Jurkat, Clone E6-1 (cell line): ENCODE measurements at places on chromosomes 11 and 22.

DNA sequence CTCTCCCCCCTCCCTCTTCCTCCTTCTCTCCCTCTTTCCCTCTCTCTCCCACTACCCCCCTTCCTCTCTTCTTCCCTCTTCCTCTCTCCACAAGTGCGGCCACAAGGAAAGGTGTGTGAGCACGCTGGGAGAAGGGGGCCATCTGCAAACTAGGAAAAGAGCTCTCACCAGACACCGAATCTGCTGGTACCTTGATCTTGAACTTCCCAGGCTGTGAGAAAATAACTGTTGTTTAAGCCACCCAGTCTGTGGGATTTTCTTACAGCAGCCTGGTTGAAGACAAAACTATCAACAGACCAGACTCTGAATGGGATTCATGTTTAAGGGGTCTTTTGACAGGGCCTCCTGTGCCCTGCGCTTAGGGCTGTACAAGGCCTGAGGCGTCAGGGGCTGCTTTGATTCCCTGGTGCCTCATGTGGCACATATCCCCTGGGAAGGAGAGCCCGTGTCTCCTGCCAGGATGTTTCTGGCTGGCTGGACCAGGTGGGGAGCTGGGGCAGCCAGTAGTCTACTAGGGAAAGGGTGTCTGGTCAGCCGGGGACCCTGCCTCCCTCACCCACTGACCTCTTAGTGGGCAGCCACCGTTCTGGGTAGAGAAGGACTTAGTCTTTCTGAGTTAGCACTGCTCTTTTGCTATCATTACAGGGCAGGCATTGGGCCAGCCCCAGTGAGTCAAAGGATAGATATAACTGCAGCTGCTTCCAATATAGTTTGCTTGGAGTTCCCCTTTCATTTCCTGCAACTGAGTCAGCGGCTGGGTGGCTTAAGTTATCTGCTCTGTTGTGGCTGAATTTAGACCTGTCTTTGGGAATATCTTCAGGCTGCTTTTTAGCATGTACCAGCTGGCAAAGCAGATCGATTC lies 6.2 kb downstream of the PANX1 start:
- DNase-seq = no peak

DNA sequence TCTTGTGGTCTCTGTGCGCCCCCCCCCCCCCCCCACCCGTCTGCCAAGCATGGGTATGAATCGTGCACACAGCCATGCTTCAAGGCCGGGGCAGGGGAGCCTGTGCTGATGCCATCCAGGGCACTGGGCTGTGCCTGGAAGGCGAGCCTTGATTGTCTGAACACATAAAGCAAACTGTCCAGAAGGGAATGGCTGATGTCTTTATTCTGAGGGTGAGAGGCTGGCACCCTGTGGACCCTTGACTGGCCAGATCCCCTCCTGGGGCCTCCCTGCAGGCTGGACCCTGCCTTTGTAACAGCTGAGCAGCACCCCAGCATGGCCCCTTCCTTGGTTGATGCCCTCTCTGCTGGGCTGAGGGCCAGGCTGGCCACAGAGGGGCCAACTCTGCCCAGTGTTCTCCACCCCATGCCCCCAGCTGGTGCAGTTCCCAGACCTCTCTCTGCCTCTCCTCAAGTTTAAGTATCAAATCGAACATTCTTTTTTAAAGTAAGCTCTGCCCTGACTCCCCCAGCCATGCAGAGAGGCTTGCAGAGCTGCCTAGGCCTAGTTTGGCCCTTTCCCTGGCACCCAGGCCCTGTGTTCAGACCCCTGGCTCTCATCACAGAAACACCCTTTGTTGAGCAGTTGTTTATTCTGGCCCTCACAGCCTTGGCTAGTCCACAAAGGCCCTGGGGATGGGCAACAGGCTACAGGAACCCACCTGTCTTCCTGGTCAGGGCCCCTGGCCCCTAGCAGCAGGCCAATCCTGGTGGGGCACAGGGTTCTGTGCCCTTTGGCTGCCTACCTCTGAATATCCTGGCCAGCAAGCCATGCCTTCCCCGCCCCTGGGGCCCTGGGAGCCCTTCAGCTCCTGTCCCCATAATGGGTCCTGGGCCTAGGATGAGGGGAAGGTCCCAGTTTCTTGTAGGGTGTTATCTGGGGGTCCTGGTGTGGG lies 3.9 kb upstream of the RANBP1 start:
- DNase-seq = no peak

DNA sequence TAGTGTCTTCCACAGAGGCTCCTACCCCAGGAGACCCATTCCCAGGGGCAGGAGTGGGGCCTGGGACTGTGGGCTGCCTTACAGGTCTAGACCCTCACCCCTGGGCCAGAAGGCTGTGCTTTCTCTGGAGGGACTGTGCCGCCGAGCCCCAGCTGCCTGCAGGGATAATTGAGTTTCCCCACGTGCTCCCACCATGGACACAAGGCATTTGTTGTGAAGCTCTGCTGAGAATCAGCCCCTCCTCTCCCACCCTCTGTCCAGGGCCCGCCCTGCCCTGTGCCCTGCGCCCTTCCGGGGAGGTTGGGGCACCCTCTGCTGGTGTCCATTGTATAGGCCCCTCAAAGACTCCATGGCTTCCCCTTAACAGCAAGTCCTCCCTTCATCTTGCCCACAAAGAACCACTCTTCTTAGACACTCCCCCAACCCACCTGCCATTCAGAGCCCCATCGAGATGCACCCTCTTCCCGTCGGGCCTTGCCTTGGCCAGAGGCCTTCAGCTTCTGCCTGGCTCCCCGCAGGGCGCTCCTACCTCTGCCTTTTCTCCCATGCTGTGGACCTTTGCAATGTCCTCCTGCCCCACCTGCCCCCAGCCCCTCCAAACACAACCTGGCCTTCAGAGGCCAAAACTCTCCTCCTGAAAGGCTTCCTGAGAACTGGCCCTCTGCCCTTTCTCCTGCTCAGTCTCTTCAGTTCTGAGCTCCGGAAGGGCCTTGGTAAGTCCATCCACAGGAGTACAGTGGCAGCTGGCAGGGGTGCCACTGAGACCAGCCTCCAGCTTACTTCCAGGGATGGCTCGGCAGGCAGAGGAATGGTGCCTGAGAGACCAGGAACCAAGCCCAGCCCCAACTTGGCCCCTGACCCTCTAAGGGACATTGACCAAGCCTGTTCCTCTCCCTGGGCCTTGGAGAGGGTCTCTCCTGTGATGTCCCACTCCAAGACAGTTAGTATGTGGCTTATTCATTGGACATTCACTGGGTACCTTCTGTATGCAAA lies 22.4 kb downstream of the DUSP8 start:
- DNase-seq = no peak

DNA sequence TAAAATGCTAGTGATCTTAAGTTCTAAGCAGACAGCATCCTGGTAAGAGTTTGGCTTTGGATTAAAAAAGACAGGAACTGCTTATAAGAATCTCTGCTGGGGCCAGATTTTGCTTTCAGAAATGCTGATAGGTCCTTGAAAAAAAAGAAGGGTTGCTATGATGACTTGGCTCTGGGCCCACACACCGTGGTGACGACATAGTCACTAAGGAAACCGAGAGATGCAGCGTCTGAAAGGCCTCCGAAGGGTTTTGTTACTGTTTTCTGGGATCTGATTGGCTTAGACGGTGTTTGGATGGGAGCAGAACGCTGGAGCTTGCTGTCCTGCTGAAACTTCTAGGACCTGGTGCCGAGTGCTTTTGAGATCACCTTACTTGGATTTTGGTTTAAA lies 8.4 kb downstream of the FAM118A start:
- DNase-seq = peak; percentile 83

- DNase-seq = no peak
Observed at GRCh38 chr11:77154381-77155081, 26.5 kb downstream of the MYO7A start.

DNA sequence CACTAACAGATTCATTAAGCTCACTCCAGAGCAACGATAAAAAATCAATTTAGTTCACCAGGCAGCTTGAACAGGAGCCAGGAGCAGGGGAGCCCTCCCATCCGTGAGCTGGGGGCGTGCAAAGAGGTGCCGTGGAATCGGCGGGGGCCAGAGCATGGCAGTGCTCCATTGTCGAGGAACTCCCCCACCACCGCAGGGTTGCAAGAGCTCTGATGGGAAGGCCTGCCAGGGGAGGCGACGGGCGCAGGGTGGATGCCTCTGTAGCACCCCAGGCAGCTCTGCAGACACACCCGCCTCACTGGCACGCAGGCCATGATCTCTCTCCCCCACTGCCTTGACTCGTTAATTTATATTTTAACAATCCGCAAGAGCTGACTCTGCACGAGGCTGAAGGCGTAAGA lies 433.2 kb downstream of the MIAT start:
- no peak for DNase-seq

DNA sequence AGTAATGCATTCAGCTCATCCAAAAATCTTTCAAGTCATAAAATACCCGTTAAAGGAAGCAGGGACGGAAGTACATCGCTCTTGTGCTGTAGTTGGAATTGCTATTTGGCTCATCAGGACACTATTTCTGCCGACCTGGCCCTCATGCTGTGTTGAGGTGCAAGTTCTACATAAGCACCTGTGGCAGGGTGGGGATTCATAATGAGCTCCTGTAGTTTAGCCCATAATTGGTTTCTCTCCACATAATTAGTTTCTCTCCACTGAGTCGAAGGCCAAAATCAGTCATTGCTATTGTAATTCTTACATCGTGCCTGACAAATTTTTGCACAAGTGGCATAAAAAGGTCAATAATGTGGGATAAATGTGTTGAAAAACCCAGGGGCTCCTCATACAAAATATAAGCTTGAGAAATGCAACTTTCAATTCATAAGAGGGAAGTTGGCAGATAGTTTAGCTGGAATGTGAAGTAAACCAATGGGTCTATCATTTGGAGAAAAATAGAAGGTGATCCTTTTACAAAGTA lies 14.9 kb upstream of the ISX start:
- DNase-seq = no peak

- peak; percentile 9 for DNase-seq
Observed at GRCh38 chr11:119493712-119494111, 70.7 kb upstream of the THY1 start.

GRCh38 chr11:125343718-125344131 lies 152.3 kb downstream of the FEZ1 start:
- no peak for DNase-seq

DNA sequence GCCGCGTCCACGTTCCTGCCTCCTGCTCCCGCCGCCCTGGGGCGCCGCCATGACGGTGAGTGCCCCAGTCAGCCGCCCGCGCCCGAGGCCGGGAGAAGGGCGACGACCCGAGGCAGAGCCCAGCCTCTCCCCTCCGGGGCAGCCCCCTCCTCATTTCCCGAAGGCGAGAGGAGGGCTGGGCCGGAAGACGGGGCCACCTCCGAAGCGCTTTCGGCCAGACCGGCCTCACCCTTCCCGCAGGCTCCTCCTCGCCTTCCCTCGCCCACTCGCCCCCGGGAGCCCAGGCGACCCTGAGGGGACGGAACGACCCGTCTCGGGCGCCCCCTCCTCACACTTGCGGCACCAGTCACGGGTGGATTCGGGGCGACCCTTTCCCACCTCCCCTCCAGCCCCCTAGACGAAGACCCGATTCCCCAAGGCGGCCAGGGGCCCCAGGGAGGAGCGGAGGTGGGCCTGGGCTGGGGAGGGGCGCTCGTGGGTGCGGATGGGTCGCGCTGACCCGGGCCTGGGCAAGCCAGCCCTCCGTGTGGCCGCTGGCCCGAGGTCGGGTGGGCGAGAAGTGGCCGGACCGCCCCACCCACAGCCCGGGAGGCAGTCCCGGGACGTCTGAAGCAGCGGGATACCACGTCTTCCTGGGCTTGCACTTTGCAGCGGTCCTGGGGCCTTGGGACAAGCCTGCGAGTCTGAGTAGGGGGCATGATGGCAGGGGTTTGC lies 49.7 kb downstream of the TRIOBP start:
- DNase-seq = no peak

DNA sequence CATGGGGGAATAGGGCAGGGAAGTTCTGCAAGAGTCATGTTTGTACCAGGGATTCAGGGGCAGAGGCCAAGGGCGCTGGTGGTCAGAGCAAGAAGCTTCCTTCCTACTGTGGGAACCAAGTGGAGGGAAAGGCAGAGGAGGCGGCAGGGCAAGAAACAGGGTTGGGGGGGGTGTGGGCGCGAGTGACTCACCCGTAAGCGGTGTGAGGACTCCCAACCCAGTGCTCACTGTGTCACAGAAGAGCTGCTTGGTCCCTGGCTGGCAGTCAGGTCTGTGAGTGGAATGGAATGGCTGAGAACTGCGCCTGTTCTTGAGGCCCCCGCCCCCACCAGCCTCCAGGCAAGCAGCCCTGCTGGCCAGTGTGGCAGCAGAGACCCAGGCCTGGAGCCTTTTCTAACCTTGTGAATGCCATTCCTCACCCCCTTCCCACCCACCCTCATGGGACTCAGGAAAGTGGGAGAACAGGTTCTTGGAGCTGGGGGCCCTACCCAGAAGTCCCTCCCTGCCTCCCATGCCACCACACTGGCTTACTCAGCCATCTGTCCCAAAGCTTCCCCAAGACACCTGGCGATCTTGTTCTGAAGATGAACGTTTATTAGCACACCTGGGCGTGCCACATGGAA lies 4.7 kb downstream of the LRRC10B start:
- no peak for DNase-seq

DNA sequence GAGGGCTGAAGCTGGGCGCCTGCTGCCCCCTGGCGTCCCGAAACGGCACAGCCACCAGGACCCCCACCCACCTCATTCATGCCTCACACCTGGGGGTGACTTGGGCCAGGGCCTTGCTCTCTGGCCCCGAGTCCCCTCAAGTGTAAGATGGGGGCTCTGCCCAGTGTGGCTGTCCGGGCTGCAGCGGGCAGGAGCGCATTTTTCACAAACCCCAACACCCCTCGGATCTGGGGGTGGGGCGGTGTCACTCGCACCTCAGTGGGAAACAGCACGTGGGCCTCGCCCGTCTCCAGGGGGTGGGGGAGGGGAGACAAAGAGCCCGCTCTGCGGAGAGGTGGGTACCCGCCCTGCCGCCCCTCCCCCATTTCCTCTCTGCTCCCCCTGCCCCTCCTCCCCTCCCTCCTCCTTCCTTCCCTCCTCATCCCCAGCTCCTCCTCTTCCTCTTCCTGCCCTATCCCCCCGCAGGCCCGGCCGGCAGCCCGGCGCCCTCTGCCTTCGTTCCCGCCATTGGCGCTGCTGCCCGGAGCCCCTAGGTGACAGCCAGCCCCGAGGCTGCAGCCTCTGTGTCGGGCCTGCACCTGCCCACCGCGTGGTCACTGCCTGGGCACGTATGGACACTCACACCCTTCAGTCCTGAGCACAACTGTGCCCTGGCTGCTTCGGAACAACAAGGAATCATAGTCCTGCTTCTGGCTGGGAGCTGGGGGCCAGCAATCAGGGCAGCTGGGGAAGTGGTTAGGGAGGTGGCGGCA lies 6.8 kb upstream of the CDKN1C start:
- DNase-seq = peak; percentile 88

- no peak for DNase-seq
Observed at GRCh38 chr11:71355281-71355680, 92.9 kb downstream of the DHCR7 start.

DNA sequence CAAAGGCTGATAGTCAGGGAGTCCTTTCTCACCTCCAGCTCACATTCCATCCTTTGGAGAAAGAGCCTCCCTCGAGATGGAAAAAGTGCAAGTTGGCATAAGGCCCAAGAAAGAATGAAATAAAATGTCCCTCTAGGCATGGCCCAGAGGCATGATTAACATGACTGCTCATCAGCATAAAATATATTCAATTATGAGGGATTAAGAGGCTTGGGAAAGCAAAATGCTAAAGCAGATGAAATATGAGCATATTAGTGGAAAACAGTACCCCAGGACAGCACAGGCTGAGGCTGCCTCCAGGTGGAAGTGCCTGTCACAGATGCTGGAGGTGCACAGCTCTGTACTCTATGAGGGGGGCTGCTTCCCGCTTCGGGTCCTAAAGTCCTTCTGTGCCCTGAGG lies 347.8 kb upstream of the PLET1 start:
- no peak for DNase-seq

- peak; percentile 23 for DNase-seq
Observed at GRCh38 chr11:62497132-62497801, 49.3 kb downstream of the AHNAK start.

- DNase-seq = no peak
Observed at GRCh38 chr11:2586793-2587131, 113.0 kb downstream of the KCNQ1OT1 start.
